ENCODE measurements at places on chromosomes 1 and 21.

GRCh38 chr1:151197863-151198253 is 494 bp upstream of the PIP5K1A start:
- no peak for DNase-seq

DNA sequence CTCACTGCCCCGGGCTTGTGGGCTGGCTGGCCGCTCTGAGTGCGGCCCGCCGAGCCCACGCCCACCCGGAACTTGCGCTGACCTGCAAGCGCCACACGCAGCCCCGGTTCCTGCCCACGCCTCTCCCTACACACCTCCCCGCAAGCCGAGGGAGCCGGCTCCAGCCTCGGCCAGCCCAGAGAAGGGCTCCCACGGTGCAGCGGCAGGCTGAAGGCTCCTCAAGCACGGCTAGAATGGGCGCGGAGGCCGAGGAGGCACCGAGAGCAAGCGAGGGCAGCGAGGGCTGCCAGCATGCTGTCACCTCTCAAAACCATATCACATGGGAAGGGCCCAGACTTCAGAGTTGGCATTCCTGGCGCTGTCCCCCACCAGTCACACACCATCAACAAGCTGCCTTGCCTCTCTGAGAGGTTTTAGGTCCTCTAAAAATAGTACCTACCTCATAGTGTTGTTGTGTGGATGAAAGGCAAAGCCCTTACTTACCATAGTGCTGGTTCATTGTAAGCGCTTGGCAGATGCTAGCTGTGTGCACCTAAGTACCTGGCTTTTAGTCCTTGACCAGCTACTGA is 13.4 kb downstream of the LDLRAD1 start:
- no peak for DNase-seq

GRCh38 chr1:17550729-17551584 is 11.5 kb downstream of the ARHGEF10L start:
- no peak for DNase-seq

- DNase-seq: no peak
Observed at GRCh38 chr1:41673378-41673777, 188.9 kb upstream of the EDN2 start.

GRCh38 chr1:26411624-26412074 is 1.0 kb downstream of the LIN28A start:
- DNase-seq: no peak

DNA sequence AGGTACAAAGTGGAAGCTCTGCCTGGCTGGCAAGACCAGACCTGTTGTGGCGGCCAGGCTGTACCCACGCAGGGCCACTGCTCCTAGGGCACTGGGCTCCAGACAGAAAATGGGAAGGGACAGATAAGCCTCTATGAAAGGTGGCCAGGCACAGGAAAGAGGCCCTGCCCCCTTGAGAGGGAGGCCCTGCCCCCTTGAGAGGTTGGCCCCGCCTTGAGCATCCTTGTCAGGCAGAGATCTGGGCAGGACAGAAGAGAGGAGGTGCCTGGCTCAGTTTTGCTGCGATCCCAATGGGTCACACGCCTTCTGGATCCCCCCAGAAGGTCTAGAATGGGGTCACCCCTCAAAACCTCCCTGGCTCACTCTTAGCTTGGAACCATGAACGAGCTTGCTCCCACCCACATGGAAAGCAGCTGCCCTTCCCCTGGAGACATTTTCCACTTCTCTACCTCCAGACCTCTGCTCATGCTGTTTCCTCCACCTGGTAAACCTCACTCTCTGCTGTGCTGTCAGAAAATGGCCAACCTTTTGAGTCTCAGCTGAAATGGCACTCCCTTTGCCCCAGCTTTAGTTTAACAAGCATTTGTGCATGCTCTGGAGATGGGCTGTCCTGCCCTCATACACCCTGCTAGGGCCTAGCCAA is 17.5 kb upstream of the ECE1 start:
- DNase-seq: no peak

- no peak for DNase-seq
Observed at GRCh38 chr1:73821520-73821919, 376.5 kb downstream of the LRRIQ3 start.

- no peak for DNase-seq
Observed at GRCh38 chr21:45332415-45332814, 44.7 kb upstream of the POFUT2 start.

DNA sequence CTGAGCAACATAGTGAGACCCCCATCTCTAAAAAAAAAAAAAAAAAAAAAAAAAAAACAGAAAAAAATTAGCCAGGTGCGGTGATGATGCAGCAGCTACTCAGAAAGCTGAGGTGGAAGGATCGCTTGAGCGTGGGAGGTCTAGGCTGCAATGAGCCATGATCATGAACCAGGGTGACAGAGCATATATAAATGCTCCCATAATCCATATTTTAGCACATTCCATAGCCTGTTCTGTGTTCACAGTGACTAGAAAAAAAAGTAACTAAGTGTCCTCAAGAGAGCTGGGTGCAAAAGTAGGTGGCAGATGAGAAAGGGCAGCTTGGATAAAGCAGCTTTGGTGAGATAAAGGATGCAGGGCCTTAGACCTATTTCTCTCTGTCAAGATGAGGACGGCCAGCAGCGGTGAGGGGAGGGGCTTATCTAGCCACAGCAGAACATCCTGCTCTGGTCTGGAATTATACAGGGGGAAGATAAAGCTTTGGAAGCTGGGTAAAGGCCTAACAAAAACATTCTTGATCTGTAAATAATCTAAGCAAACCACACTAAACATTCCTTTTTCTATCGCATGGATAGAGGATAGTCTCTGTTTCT is 205.3 kb downstream of the DAB1 start:
- DNase-seq: no peak

DNA sequence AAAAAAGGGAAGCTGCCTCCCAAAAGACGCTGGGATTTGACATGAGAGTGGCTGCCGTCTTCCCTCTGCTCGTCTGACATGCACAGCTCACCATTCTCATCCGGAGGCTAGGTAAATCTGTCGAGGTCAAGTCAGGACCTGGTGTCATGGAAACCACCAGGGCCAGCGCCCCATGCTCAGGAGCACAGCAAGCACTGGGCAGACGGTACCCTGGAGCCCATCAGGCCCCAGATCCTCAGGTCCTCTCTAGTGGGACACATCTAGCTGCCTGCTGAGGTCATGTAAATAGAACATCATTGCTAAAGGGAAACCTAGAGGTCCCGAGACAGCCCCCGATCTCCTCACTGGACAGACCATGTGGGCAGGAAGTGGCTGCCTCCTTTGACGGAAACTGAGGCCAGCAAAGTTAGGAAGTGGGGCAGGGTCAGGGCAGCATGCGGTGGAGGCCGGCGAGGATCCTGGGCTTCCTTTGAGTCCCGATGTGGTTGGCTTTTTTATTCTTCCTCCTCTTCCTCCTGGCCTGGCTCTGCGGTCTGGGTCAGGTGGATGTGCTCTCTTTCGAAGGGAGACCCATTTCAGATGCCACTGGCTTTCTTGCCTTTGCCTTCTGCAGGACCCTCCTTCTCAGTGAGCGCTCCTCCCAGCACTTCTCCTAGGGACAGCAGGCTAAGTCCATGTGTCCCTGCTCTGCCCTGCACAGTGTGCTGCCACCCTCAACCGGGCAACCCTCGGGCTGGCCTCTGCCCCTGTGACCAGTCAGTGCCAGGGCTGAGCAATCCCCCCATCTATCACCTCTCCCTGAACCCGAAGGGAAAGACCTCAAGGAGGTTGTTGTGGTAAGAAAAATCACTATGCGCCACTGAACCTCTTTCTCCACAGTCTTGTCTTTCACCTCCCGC is 5.9 kb downstream of the AGT start:
- DNase-seq: no peak

GRCh38 chr1:30084909-30085571 is 638.3 kb downstream of the MATN1 start:
- DNase-seq: no peak

DNA sequence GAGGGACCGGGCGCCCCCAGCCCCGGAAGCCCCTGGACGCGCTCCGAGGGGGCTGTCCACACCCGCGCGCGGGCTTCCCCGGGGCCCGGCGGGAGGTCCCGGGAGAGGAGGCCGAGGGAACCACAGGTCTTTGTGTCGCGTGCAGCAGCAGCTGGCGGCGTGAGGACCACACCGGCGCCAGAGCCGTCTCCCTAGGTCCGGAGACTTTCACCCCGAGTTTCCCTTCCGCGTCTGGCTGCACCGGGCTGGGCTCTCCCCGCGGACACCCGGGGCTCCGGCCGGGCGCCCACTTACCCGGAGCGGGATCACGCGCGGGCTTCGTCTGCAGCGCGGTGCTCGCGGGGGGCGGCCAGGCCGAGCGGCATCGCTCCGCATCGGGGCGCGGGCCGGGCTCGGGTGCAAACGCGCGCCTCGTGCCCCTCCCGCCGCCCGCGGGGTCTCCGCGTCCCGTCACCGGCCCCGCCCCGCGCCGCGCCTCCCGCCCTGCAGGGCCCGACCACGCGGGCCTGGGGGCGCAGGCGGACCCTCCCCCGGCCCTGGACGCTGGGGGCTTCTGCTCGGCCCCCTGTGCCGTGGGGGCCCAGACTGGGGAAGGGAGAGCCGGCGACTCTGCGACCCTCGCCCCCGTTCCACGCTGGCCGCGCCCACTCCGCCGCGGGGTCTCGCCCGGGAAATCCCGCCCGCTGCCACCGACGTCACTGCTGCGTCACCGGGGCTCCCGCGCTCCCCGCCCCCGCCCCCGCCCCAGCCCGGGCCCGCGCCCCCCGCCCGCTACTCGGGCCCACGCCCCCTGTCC is at the start of gene GNG4:
TSS of gene GNG4 (minus strand) at position 417 of the 796 bp plus-strand sequence. CDS start 65,946 bp downstream, outside the sequence.
- peak; percentile 14 for DNase-seq

DNA sequence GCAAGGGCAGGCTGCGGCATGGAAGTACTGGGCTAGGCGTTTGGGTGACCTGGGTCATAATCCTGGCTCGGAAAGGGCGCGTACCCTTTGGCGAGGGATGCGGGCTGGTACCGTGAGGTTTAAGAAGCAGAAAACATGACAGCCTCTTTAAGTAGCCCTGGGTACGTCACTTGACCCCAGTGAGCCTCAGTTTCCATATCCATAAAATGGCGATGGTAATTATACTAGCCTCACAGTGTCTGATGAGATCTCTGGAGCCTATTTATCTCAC is 700 bp downstream of the PIGV start:
- DNase-seq: no peak

DNA sequence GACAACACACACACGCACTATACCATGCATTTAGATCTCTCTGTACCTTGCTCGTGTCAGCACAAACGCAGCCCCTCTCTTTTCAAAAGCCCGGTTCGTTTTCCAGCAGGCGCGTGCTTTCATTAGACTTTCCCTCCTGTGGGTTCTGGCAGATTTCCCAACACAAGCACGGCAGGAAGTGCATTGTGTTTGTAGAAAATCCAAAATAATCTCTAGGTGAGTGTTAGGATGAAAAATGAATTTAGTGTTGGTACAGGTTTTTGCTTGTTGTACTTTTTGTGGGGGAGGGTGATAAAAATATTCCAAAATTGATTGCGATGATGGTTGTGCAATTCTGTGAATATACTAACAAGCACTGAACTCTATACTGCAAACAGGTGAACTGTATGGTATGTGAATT is 54.1 kb upstream of the POFUT2 start:
- DNase-seq: no peak

DNA sequence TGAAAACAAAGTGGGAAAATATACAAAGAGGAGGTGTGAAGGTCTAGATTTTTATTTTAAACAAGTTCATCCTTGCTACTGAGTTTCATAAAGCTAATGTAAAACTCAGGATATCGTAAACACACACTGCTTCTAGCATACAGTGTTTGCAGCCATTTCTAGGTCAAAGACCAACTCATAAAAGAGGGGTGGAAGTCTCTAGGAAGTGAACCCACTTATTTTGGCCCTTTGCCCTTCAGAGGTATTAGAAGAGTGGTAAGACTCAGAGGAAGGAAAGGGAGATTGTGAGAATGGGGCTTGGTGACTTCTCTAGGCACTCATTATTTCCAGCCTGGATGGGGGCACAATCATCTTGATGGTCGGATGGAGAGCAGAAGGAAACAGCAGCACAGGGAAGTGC is 91.2 kb downstream of the TNFSF18 start:
- DNase-seq: no peak

DNA sequence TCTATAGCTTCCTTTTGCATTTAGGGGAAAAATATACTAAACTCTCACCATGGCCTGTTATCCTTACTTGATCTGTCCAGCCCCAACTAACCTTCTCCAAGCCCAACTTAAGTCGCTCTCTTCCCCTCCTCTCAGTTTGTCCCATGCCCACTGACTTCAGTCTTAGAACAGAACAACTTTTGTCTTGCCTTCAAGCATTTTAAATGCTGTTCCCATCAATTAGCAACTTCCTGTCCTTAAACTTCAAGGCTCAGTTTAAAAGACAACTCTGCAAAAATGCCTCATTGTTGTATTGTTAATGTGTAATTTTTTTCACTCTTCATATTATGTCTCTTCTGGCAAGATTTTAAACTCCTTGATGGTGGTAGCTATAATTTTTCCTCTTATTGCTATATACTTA is 526.9 kb downstream of the NEGR1 start:
- no peak for DNase-seq

GRCh38 chr1:84208935-84209334 is 64.9 kb downstream of the PRKACB start:
- no peak for DNase-seq

DNA sequence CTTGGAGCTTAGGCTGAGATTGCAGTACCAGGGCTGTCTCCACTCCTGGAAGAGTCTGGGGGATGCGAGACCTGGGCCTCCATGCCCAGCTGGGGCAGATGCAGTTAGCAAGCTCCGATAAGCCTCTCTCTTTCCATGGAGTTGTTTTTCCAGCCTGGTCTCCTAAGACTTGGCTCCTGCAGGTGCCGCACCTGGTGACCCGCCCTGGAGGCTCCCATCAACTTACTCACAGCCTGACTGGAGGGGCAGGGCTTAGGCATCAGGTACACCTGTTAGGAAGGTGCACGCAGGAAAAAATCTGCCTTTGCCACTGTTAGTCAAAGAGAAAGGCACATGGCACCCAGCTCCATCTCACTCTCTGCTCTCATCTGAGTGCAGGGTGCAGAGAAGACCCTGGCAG is 198.1 kb upstream of the TMEM51 start:
- DNase-seq: no peak

DNA sequence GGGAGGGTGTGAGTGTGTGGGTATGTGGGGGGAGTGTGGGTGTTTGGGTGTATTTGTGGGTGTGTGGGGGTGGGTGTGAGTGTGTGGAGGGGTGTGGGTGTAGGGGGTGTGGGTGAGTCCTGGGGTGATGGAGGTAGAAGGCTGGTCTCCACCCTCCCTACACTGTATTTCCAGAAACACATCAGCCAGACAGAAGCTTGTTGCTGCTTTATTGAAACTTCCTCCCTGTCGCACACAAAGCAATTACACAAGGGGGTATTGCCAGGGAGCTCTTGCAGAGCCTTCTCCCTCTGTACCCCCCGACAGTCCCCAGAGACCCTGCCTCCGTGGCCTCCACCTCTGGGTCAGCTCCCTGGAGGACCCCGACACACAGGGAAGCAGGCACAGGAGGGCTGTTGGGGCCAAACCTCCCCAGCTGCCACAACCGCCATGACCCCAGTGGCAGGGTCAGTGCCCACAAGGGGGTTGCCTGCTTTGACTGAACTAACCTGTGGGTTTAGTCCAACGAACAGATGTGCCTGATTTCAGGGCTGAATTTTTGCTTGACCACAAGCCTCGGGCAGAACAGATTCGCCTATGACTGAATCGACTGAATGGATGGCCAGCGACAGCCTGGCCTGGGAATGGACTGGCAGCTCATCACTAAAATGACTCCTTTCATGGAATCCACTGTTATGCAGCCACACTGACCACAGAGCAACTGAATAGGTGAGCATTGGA is 9.1 kb upstream of the MATN1 start:
- peak; percentile 41 for DNase-seq

GRCh38 chr1:76715474-76715873 is 151.8 kb upstream of the ST6GALNAC5 start:
- no peak for DNase-seq

All from memory B cell (primary cell).